8988T (cell line): ENCODE measurements at places on chromosomes 6 and 20.

DNA sequence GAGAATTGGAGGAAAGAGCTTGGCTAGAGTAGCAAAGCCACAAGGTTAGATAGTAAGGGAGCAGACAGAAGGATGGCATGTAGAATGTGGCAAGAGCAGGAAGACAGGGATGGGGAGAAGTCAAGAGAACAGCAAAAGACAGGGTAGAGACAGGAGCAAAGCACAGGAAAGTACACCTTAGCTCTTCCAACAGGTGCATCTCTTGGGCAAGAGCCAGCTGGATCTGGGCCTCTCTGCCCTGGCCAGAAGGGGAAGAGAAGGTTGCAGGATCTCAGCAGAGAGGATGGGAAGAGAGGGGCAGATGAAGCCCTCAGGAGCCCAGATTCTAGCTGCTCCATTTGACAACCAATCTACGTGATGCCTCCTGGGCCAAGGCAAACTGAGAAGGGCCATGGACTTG, 16.7 kb downstream of the SCUBE3 start:
- no peak for DNase-seq

DNA sequence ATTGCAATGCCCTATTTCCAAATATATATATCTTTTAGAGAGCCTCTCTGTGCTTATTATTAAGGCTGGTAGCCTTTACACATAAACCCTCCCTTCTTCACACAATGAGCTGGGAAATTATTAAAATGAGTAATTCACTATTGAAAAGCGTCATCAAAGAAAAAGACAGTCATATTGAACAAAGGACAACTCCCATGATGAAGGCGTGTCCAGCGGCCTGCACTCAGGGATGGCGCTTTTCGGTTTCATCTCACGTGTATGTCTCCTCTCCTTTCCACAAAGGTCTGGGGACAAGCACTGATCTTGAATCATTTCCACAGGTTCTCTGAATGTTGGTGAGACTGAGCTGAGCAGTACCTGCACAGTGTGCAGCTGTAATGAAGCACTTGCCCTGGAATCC, 3.5 kb downstream of the SERPINB9 start:
- DNase-seq: no peak

GRCh38 chr6:16049168-16049567, 79.7 kb upstream of the MYLIP start:
- DNase-seq: no peak

DNA sequence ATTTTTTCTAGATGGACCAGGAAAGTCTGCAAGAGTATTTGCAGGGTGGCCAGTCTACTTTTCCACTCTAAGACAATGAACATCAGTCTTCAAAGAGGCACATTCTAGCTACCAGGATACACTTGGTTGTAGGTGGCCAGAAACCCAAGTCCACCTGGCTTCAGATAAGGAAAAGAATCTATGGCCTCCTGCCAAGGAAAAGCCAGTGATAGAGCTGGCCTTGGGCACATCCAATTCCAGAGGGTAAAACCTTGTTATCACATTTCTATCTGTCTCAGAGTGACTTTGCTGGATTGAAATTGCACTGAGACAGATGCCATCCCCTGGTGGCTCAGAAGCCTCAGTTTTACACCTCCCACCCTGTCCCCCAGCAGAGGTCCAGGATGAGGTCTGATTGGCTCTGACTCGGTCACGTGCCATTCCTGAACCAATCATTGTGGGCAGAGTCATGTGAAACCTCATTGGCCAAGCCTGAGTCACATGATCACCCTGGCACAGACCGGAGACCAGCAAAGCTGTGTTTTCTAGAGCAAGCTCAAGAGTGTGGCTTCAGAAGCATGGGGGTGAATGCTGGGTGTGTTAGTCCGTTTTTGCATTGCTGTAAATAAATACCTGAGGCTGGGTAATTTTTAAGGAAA, 497.4 kb upstream of the SULF2 start:
- DNase-seq: no peak

DNA sequence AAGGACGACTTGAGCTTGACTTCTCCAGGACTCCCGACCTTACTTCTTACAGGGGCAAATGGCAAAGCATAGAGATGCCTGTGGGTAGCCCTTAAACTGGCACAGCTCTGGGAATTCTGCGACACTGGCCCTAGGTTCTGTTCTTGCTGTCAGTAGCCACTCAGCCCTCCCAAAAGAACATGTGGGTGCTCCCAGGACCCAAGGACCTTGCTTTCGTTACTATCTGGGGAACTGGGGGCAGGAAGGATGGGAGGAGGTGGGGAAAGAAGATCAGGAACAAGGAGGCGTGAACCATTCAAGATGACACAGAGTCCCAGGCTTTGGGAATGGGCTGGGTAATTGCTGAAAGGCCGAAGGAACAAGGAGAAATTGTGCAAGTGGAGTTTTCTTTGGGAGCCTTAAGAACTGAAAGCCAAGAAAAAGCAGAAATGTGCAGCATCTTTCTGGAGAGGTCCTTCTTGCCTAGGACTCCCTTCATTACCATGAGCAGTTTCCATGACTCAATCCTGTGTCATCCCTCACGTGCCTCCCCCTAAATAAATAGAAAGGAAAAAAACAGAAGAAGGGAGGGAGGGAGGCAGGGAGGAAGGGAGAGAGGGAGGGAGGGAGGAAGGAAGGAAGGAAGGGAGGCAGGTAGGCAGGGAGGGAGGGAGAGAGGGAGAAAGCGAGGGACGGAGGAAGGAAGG, 284.6 kb upstream of the FOXQ1 start:
- no peak for DNase-seq

DNA sequence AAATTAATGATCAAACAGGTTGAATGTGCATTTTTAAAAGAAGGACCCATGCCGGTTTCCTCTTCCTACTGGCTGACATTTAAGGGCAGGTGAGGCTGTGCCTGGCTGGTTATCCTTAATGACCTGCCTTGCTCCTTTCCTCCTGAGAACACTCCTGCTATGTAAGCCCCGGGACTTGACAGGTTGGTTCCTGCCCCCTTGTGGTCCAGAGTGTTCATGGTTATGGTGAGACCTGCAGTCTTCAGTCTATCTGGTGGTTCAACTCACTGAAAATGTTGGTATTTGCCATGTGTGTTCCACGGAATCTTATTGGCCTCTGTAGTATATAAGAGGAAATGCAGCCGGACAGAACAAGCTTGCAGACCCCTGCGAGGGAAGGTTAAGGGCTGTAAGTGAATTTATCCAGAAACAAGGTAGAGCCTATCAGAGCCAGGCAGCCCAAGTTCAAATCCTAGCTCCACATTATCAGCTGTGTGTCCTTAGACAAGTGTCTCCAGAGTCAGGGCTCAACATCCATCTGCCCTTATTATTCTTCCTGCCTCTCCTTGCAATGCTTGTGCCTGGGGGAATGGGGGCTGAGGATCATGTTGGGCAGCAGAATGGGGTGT, 5.2 kb upstream of the BPIFA3 start:
- peak; percentile 67 for DNase-seq

- DNase-seq: no peak
Measured at GRCh38 chr20:50048420-50049166, 64.4 kb downstream of the UBE2V1 start.

- no peak for DNase-seq
Measured at GRCh38 chr20:44552050-44552449, 30.2 kb upstream of the SERINC3 start.

DNA sequence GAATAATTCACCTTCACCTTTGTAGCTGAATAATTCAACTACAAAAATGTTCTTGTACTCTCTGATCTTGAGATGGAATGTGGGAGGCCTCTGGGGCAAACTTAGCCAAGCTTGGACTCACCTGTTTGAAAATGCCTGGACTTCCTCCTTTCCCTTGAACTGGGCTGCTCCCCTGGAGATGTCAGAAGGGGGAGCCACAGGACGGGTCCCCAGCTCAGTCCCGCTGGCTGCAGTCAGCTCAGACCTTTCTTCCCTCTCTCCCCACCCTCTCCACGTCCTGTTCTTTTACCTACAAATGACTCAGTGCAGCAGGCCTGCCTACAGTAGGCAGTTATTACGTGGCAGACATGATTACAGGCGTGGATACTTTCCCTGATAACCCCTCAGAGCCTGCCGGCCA, 131.5 kb upstream of the RALGAPA2 start:
- DNase-seq: no peak

DNA sequence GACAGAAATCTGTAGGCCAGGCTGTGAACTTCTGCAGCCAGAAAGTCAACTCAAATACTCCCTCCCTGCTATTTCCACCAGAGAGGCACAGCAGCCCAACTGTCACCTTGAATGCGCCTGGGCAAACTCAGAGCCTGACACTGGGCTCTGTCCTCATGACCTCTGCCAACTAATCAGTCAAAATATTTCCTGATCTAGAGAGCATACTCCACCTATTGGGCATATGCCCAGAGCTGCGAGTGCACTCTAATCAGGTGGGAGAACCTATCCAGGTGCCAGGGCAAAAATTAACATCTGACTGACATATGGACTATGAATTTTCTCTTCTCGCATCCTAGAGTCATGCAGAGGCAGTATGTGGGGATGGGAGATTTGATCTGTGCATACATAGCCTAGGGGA, 406.3 kb upstream of the RUNX2 start:
- DNase-seq: no peak
